ENCODE measurements at places on chromosomes 4 and X.
A peak's percentile ranks its signal among the peaks of the same experiment; 100 is the strongest.

- no peak for DNase-seq
Observed at GRCh38 chrX:16853537-16853936, 16.6 kb downstream of the RBBP7 start.

GRCh38 chr4:147093206-147093605 lies 147.5 kb upstream of the TTC29 start:
- DNase-seq = no peak

GRCh38 chrX:153793291-153793690 lies 884 bp downstream of the IDH3G start:
- no peak for DNase-seq

DNA sequence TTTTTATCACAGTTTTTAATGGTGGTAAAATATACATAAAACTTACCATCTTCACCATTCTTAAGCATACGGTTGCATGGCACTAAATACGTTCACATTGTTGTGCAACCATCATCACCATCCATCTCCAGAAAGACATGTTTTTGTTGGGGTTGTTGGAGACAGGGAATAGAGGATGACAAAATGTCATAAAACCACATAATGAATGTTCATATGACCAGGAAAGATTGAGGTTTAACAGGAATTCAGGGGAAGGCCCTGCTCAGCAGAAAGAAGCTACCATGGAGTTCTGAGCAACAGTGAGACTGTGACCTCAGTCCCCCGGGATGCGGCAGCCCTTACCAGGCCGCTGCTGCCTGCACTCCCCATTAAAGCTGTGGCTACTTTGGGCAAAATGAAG lies 63.9 kb upstream of the TRIM2 start:
- DNase-seq = no peak

DNA sequence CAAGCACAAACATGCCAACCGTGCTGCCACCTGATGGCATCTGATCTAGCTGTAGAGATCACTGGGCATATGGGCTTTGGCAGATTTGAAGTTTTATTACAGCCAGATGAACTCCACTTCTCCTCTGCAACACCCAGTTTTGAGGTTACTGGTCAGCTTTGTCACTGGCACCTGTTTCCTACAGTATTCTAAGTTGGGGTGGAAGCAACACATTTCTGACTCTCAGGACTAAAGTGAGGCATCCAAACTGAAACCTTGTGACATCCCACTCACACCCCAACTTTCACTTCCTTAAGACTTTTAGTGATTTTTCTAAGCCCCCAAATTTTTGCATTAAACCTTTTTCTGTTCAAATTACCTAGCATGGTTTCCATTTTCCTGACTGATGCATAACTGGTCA lies 115.1 kb upstream of the PCDH18 start:
- DNase-seq = no peak

DNA sequence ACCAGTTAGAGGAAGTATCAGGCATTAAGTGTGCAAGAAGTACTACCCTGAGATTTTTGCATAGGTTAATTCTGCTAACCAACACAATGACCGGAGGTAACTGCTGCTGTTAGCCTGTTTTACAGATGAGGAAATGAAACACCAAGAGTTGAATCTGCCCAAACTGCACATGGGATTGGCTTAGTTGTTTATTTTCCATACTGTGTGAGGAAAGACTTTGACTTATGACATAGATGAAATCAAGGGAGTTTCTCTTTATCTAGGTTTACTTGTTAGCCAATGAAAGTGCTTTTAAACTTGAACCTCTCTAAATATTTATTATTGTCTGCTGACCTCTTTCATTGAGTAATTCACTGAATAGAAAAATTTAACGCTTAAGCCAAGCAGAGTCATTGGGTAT lies 10.3 kb downstream of the GUCY1B1 start:
- DNase-seq = no peak

DNA sequence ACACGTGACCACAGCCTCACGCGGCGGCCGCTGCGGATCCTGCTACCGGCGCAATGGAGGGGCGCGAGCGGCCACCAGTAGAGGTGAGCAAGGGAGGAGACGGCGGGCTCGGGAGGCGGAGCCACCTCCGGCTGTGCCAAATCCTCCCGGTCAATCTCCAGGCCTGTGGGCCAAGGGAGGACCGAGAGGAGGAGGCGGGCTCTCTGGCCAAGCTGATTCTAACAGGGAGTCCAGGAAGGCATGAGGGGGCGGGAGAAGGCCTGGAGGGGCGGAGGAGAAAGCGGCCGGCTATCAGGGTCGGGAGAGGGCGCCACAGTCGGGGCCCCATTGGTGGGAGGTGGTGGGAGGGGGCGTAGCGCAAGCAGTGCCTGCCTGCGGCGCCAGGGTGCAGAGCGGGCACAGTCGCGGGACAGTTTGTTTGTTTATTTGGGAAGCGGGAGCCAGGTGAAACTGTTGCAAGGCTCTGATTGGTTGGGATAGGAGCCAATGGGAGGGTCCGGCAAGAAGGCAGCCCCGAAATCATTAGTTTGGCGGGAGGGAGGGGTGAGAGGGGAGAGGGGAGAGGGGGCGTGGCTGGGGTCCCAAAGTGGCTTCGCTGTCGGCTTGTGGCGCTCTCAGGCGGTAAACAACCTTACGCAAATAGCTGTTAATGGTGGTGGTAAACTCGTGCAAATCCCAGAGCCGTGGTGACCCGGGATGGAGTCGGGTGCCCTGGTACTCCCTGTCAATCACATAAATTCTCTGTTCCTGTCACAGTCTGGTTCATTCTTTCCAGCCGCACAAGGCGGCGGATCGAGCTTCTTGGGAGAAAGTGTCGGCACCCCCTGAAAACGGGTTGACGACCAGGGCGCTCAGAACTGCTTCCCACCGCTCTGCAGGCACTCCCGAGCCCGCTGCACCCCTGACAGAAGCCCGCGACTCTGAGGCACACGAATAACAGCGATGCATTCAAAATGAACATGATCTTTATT lies at the start of gene IRS4:
IRS4 (minus strand) TSS at position 55 of the 971 bp plus-strand sequence.
- no peak for DNase-seq

DNA sequence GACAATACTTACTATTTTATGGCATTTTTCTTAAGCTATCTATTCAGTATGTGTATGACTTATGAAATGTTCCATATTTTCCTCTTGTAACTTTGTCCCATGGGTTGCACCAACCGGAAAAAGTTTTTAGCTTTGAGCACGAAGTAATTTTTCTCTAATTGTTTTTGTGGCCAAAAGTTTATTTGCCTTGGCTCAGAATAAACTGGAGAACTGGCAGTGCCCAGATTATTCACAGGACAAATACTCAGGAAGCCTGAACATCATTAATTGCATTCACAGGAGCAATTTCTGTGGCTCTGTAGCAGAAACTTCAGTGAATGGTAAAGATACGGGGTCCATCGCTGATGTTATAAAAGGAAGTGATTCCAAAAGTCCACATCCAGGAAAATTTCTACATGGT lies 184.5 kb downstream of the ARHGAP10 start:
- DNase-seq = no peak

DNA sequence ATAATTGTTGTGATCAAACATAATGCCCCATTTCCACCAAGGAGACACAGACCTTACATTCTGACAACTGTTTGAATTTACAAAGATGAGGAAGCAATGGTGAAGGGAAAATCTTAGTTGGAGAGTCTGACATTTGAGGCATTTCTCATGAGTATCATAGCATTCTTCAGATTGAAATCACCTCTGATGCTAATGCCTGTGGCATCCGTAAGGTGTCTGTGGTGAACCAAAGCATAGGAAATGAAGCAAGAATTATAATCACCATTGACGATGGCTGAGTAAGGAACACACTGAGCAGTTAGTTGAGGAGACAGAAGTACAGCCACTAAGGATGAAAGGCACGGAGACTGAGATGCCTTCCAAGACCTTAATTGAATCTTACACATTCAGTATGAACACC lies 575.7 kb downstream of the TRIML1 start:
- DNase-seq = no peak

GRCh38 chr4:114729068-114729738 lies 130.6 kb downstream of the UGT8 start:
- no peak for DNase-seq

DNA sequence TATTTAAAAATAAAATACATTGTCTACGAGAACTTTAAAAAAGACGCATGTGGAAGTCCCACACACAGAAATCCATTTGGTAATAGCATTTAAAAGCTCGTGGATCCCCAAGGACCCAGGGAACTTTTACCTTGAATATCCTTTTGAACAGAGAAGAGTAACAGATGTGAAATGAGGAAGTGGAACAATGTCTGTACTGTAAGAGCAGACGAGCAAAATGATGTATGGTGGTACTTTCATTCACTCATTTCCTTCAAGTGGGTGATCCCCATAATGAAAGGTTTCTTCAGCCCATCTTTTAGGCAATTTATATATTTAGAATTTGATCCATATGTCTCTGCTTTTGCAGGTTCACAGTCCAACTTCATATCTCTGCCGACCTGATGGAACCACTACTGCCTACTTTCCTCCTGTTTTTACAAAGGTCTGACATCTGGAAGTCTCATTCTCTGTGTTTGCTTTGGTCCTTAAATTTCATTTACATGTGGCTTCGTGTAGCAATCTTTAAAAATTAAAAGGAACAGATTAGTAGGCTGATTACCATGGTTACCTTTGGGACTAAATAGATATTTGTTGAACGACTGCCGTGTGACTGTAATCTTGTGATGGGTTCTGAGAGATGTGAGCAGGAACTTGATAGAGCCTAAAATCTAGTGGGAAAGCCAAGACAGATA lies 188.4 kb downstream of the PALLD start:
- no peak for DNase-seq

GRCh38 chrX:84335121-84335520 lies 147.1 kb upstream of the RPS6KA6 start:
- no peak for DNase-seq

- no peak for DNase-seq
Observed at GRCh38 chr4:98447648-98448047, 186.5 kb downstream of the RAP1GDS1 start.

DNA sequence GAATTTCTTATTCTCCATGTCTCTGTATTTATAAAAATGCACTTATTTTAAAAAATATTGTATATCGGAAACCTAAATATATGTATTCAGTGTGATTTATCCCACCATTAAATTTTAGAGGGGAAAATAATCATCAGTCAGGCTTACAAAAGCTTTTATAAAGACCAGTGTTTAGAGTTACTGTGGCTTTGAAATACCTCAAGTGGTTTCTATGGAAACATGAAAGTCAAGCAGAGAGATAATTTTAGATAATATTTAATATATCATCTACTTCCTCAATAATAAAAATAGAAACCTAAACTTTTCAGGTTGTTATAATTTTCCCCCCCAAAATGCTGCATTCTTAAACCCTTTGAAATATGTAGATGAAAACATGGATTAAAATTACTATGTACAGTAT lies 332.9 kb upstream of the PITX2 start:
- DNase-seq = no peak

- DNase-seq = no peak
Observed at GRCh38 chr4:166274775-166275174, 401.7 kb downstream of the TLL1 start.

GRCh38 chr4:101870874-101871273 lies 80.3 kb downstream of the BANK1 start:
- DNase-seq = no peak

- no peak for DNase-seq
Observed at GRCh38 chr4:8642651-8643321, 50.2 kb downstream of the CPZ start.

GRCh38 chr4:111120191-111120590 lies 497.3 kb upstream of the PITX2 start:
- DNase-seq = no peak

DNA sequence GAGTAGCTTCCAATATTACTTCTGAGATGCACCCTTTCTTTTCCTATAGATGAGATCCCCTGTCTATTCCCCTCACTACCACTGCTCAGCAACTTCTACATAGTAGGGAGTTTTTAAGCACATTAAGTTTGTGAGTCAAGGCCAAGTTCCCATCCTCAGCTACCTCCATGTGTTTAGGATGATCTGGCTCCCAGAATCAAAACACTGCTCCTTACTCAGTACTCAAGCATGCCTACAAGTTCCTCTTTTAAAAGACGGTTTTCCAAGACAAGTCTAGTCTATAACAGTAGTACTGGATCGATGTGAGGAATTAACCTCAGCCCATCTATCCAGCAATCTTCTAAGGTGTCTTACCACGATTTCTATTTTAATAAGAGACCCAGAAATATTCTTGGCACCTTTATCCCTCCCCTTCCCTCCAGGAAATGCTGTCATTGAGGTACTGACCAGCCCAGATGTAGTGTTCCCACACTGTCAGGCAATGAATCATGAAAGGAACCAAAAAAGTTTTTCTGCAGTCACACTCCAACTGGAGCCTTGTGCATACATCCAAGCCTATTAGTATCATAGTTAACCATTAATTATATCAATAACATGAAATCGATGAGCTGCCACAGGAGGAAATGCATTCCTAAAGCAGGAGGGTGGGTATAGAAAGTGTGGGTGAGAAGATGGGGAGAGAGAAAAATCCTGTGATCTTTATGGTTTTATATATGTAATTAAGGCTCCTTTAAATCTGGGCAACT lies 29.6 kb downstream of the AREG start:
- DNase-seq = no peak

GRCh38 chrX:150362599-150363481 lies at the start of gene MAMLD1:
Gene MAMLD1 (plus strand): TSS chrX:150363317. CDS start chrX:150445517, 82,200 bp downstream.
- peak; percentile 73 for DNase-seq

DNA sequence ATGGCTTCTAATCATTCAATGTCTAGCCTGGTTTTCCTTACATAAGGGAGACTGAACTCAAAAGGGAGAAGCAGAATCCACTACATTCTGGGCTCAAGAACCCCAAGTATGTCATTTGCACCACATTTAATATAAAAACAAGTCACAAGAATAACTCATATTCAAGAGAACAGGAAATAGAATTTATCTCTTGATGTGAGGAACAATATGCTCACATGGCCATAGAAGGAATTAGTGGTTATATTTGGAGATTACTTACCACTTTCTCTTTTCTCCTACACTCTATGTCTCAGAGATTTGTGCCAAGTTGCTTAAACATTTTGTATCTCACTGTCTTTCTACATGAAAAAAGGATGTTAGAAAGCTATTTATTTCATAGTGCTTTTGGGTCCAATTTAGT lies 922.6 kb upstream of the PABPC4L start:
- no peak for DNase-seq

- DNase-seq = no peak
Observed at GRCh38 chr4:15295421-15296162, 132.2 kb upstream of the C1QTNF7 start.

DNA sequence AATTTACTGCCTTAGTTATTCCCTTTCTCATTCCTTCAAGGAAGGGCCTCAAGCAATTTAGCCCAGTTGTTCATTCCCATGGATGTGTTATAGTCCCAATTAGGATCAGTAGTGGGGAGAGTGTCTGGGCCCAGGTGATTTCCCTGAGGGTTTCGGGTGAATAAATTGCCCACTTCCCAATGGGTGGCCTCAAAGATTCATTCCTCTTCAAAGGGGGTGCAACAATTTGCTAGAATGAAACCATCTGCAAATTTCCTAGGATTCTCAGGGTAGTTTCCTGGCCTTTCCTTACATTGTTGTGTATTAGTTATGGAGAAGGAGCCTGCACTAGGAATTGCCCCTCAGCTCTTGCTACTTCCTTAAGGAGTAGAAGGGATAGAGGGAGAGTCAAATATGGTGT lies 6.3 kb upstream of the AREG start:
- no peak for DNase-seq

- DNase-seq = no peak
Observed at GRCh38 chr4:7903791-7904516, 35.7 kb downstream of the AFAP1 start.

Data from activated CD8-positive, alpha-beta memory T cell treated with anti-CD3 and anti-CD28 coated beads, Interleukin-2, amount 50 U/mL, for 48 hours (primary cell).